ENCODE measurements at places on chromosomes 13 and 19. TPM values are rescaled to one million over a fixed set of nuclear protein-coding genes. Genes with fewer than 3 reads are reported as not detected.

The KANK2 gene
- total RNA-seq, result 8.9 TPM

The C19orf38 gene
- total RNA-seq, result not detected

The RETN gene
- total RNA-seq, result not detected

The PNMA8A gene
- total RNA-seq, result 0.12 TPM

The CEACAM4 gene
- total RNA-seq, result 0.24 TPM
